H9 (cell line): ENCODE measurements at places on chromosomes 7 and 10.

GRCh38 chr7:81516898-81517297 lies 252.9 kb downstream of the HGF start:
- DNase-seq, result no peak

DNA sequence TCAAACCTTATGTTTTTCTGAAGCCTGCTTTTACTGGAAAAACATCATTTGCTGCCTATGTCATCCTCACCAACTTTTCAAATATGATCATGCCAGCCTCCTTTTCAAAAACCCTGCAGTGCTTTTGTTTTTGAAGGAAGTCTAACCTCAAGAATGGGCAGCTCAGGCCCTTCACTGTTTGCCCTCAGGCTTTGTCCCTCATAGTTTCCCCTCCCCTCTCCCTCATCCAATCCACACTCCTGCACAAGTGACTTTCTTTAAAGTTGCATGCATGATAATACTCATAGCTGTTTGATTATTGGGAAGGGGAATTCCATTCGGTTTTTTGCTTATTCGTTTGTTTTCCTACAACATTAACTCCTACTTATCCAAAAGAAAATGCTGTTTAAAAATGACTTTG lies 219.4 kb downstream of the SEMA3E start:
- peak; percentile 72 for DNase-seq

DNA sequence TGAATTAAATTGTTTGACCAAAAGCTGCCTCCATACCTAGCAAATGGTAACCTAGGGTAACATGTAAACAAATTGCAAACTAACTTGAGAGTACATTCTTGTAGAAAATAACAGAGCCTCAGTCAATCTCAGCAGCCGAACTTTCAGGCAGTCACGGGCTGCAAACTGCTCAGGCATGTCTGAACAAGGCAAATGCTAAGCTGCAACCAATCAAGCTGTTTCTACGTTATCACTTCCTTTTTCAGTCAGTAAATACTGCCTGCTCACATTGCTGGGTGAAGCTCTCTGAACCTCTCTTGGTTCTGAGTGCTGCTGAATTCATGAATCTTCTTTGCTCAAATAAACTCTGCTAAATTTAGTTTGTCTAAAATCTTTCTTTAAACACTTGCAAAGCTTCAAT lies 1212.4 kb downstream of the SORCS1 start:
- peak; percentile 46 for DNase-seq

DNA sequence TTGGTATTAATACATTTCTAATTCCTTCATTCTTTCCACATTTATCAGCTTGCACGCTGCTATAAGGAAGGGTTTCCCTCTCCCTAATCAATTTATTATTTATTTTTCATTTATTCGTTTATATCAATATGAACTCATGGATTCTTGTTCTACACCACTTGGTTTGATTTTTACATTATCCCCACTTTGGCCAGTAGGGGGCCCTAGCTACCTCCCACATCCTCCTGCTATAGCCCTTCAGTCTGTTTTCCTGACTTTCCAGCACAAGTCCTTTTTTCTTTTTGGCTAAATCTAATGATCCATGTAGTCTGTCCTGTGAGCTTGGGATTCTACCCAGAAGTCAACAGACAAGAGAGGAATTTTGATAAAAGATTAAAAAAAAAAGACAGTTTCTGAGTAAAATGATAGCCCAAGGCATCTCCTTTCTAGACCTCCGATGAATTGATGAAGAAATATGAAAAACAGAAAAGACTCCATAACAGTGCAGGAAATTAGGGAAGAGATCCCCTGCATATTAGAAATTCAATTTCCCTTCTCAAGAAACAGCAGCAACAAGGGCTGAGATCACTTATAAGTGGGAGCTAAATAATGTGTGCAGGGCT lies 47.7 kb downstream of the LYZL2 start:
- peak; percentile 39 for DNase-seq

DNA sequence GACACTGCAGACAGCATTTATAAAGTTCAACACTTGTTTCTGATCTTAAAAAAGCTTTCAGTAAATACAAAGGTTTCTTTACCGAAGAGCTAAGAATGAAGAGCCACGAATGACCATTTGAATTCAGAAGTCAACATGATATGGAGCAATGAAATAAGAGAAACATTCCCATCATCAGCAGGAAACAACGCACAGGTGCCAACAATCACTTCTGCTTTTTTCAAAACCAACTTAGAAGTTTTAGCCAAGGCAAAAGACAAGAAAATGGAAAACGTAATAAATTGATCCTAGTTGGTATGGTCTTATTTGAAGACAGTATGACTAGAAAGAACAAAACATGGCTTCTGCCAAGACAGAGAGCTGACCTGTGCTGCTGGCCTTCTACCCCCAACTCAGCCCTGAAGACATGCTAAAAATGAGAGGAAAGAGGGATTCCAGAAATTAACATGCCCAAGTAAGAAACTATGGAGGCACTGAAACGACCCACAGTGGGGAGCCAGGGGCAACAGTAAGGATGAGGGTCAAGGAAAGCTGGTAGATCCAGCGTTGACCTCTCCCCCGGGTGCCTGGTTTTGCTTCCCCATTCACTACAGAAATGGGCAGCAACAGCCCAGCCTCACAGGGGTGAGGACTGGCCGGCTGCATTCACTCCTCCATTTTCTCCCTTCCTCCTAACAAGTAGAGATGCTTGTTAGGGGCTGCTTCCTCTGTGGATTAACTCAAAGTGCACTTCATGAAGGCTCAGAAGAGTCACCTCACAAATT lies 30.1 kb downstream of the VPS41 start:
- DNase-seq, result no peak

GRCh38 chr10:21740989-21741388 lies 207.0 kb downstream of the MLLT10 start:
- no peak for DNase-seq

DNA sequence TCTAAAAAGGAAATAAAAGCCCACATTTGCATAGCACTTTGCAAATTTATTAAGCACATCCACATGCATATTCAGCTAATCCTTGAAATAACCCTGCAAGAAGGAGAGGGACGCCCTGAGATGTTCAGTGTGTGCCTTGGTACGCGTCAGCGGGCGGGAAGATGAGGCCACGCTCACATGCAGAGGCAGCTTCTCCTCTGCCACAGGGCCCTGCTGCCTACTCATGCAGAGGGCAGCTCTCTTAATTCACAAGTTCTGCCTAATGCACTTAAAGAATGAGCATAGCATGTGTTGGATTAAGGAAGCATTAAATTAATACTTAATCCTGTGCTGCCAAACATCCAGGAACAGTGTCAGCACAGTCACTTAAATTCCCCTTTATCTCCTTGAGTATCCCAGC lies 132.3 kb downstream of the HECW1 start:
- DNase-seq, result no peak

DNA sequence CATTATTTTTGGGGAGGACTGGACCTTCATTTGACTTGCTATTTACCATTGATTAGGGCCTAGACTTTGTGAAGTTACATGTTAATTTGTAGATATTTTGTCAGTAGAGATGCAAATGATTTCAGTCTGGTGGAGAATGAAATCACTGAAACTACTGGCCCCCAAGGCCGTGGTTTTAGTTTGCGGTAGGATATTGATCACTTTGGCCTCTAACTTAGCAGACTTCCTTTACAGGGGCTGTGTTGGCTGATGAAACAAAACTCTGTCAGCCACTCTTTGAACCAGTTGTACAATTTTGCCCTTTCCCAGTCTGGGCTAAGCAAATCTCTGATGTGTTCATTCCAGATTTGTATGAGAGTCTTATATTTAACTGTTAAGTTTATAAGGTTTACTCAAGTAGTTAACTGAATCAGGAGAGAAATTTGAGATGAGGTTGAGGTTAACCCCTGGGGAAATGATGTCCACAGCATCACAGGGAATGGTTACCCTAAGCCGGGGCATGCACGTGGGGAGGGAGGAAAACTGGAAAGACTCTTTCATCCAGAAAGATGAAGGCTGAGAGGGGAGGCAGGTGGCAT lies 105.7 kb upstream of the INSIG1 start:
- no peak for DNase-seq

- DNase-seq, result no peak
These were observed 21.5 kb upstream of the EPHB6 start for GRCh38 chr7:142833174-142834048.
